ENCODE measurements at places on chromosomes 5 and 9.

GRCh38 chr5:167918813-167919483, 372.5 kb upstream of the WWC1 start:
- DNase-seq = no peak

DNA sequence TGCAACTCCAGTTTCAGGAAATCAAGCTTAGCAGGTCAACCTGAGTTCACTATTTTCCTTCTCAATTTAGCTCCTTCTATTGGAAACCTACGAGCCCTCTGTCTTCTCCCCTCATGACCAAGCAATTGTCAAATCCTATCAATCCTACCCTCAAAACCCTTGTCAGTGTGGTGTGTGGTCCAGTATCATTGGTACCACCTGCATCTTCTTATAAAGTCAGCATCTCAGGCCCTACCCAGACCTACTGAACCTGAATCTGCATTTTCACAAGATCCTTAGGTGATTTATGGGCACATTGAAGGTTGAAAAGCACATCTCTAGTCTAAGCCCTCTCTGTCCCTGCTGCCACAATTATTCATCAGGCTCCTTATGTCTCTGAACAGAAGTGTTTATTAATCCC, 77.6 kb upstream of the NR4A3 start:
- DNase-seq = no peak

GRCh38 chr9:116059466-116059865, 94.1 kb upstream of the PAPPA start:
- DNase-seq = no peak

- DNase-seq = no peak
Observed at GRCh38 chr9:109251080-109251775, 69.6 kb downstream of the EPB41L4B start.

- DNase-seq = no peak
Observed at GRCh38 chr9:134735441-134736175, 94.0 kb downstream of the COL5A1 start.

GRCh38 chr5:87282269-87282668, 14.6 kb downstream of the RASA1 start:
- DNase-seq = no peak

DNA sequence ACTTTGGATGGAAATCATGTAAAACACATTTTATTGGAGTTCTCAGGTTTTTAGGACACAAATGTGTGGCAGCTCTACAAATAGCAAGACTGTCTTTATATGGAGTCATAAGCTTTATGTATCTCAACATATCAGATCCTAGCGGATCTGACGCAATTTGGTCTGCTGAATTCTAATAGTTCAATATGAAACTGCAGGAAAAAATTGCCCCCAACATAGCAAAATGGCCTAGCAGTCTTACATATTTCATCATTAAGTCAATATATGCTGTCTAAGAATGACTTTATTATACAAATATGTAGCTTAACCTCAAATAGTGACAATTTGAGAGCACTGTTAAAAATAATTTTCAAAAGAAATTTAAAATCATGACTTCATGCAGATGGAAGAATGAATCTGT, 244.3 kb downstream of the TAF11L14 start:
- DNase-seq = no peak

- no peak for DNase-seq
Observed at GRCh38 chr9:95250462-95251221, 66.9 kb downstream of the FANCC start.

- DNase-seq = no peak
Observed at GRCh38 chr9:33300546-33300945, 10.2 kb downstream of the NFX1 start.

- peak; percentile 11 for DNase-seq
Observed at GRCh38 chr9:111661150-111661801, at the start of gene GNG10. TSS of gene GNG10 (plus strand) at chr9:111661605. CDS start at chr9:111661635, 30 bp downstream.

DNA sequence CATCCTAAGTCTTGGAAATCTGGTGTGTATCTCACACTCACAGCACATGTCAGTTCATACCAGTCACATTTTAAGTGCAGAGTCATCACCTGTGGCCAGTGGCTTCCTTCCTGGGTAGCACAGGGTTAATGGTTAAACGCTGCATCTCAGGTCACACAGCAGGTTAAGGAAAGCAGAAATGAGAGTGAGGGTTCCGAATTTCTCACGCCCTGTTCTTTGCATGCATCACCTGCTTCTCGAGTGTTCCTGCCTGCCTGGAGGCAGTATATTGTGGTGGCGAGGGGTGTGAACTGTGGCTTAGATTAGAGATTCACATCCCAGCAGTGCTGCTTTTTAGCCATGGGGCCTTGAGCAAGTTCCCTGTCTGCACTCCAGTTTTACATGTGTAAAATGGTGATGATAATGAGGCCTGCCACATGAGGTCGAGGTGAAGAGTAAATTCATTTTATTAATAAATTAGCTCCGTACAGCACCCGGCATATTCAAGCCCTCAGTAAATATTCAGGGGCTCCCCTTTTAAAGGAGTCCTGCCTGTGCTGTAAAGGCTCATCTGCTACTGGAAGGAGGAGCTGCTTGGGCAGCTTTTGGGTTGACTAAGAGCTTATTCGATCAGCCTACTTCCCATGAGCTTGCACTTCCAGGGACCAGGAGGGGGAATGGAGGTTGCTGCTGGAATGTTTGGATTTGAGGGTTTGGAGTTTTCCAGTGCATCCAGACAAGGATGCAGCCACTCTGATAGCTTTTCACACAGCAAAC, 61.1 kb upstream of the SAP30L start:
- DNase-seq = no peak

DNA sequence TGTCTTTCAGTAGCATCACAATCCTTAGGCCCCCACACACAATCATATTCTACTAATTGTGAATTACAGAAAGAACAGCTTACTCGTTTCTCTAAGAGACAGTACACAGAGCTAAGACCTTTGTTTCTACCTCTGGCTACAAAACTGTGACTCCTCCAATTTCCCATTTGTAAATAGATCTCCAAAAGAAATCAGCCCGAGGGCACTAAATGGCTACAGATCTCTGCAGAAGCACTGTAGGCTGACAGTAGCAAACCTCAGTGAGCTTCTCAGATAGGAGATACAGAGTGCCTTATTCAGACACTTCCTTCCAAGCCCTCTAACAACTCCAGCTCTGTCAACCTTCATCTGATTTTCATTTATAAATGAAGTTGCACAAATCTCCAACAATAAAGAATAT, 51.0 kb downstream of the EFNA5 start:
- no peak for DNase-seq

GRCh38 chr9:77883846-77884771, 147.5 kb downstream of the GNAQ start:
- DNase-seq = peak; percentile 15

GRCh38 chr5:18992264-18992663, 995.7 kb downstream of the CDH18 start:
- no peak for DNase-seq

GRCh38 chr5:112186401-112186990, 232.6 kb downstream of the EPB41L4A start:
- peak; percentile 48 for DNase-seq

- DNase-seq = no peak
Observed at GRCh38 chr5:178469011-178469974, 120.9 kb downstream of the COL23A1 start.

DNA sequence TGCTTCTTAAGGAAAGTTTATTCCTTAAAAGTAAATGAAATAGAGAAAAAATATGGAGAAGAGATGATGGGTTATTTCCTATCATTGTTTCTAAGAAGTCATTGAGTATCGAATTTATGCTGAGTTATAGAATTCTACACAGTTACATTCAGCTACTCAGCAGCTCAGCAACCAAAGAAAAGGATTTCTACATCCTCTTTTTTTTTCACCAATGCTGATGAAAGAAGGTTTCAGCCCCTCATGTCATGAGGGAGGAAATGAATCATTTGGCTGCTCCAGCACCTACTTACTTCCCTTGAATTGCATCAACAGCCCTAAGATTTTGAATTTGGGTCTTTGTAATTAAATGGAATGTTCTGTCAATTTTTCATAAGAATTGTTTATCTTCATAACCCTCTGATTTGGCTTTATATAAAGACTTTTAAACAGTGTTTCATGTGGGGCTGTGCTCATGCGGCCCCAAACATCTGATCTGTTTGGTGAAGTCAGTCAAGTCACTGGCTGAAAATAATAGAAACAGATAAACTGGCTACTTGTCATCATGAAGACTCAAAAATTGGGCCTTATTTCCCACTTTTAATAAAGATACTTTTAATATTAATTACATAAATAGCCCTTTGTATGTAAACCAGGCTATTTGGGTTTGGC, 18.5 kb upstream of the SNX2 start:
- peak; percentile 9 for DNase-seq

DNA sequence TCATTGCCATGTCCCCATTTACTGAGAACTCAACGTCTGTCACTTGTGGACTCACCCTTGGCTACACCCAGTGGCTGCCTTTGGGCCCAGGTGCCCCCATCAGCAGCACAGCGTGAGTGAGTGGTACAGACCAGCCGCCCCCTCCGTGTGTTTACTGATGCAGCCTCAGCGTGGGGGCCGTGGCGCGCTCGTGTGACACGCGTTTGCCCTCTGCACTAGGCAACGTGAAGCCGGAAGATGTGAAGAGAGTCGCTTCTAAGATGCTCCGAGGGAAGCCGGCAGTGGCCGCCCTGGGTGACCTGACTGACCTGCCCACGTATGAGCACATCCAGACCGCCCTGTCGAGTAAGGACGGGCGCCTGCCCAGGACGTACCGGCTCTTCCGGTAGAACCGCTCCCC, 12.4 kb downstream of the PMPCA start:
- DNase-seq = no peak

- no peak for DNase-seq
Observed at GRCh38 chr9:114902786-114903524, 27.4 kb downstream of the TNFSF8 start.

- DNase-seq = no peak
Observed at GRCh38 chr9:27261517-27262211, 35.3 kb downstream of the EQTN start.

DNA sequence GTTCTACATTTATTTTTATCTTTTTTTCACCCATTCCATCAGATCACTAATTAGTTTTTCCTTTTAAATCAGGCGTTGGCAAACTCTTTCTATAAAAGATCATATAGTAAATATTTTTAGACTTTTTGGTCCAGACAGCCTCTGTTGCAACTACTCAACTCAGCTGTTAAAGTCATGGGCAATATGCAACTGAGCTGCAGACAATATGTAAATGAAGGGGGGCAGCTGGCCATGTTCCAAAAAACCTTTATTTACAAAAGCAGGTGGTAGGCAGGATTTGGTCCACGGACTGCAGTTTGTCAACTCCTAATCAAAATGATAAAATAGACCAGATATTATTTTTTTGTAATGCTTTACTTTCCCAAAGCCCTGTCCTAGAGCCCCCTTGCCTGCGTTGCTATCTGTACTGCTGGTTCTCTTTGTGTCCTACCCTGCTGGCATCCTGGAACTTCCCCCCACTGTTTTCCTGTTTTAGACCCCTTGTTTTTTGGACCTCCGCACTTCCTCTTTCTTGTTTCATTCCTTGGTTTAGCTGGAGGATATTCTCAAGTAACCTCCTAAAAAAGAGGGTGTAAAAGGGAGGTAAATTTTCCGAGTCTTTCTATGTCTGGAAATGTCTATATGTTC, 24.7 kb upstream of the TNFSF8 start:
- no peak for DNase-seq

GRCh38 chr5:1558944-1559343, 35.2 kb upstream of the LPCAT1 start:
- no peak for DNase-seq

DNA sequence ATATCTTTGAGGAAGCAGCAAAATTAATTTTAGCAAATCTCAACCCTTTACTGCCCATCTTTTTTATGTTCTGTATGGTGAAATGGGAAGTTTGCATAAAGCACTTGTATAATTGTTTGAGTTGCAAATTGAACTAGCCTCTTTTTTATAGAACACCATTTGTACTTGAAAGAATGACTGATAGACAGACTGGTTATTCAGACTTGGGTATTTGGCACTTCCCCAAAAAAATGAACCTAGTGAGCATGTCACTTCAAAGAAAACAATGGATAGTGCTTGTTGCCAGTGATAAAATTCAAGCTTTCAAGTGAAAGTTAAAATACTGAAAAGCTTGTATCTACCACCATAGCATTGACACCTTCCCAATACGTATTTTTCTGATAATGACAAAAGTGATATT, 115.8 kb downstream of the ERCC6L2 start:
- DNase-seq = no peak

GRCh38 chr5:115810761-115811160, 5.7 kb downstream of the CDO1 start:
- DNase-seq = peak; percentile 32

- no peak for DNase-seq
Observed at GRCh38 chr9:130340011-130340410, 74.5 kb downstream of the HMCN2 start.

- DNase-seq = no peak
Observed at GRCh38 chr9:19445452-19445851, 36.6 kb downstream of the ACER2 start.

DNA sequence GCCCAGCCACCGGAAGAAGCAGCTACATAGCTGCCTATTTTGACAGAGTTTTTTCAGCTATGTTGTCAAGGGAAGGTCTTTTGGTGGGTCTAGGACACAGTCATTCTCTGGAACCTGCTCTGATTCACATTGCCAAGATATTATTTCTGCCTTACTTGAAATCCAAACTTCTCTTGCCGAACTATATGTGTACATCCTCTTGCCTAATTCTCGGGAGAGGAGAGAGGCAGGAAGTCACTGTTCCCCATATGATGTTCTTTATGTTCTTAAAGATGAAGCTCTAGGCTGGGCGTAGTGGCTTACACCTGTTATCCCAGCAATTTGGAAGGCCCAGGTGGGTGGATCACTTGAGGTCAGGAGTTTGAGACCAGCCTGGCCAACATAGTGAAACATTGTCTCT, 8.6 kb downstream of the TMEM252 start:
- no peak for DNase-seq

DNA sequence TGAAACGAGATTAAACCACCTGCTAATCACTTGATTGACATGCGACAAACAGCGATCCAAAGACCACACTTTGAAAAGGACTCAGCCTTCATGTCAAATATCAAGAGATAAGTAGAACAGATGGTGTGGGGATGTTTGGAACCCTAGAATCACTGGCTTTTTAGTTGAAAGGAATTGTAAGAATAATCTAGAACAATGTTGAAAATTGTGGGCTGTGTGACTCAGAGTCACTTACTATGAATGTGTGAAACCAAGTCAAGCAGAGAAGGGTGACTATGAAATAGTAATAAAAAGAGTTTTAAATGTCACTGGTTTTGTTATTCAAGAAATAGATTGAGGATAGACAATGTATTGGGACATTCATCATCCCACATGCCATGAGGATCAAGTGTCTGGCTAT, 14.1 kb upstream of the C1QTNF3 start:
- no peak for DNase-seq

- DNase-seq = no peak
Observed at GRCh38 chr5:145283141-145283810, 551.9 kb downstream of the PRELID2 start.

- DNase-seq = no peak
Observed at GRCh38 chr9:101176384-101176783, 147.9 kb downstream of the PLPPR1 start.

GRCh38 chr5:172878933-172879752, 45.1 kb downstream of the ERGIC1 start:
- DNase-seq = no peak

- DNase-seq = no peak
Observed at GRCh38 chr9:97536480-97536879, 35.0 kb downstream of the TMOD1 start.

All from amniotic stem cell (primary cell).